ENCODE measurements at places on chromosomes 11 and 22. TPM values are rescaled to one million over a fixed set of nuclear protein-coding genes. Genes with fewer than 3 reads are reported as not detected.
A peak's percentile ranks its signal among the peaks of the same experiment; 100 is the strongest.

GRCh38 chr11:109148669-109149068 is 273.3 kb upstream of the C11orf87 start:
- DNase-seq = no peak

DNA sequence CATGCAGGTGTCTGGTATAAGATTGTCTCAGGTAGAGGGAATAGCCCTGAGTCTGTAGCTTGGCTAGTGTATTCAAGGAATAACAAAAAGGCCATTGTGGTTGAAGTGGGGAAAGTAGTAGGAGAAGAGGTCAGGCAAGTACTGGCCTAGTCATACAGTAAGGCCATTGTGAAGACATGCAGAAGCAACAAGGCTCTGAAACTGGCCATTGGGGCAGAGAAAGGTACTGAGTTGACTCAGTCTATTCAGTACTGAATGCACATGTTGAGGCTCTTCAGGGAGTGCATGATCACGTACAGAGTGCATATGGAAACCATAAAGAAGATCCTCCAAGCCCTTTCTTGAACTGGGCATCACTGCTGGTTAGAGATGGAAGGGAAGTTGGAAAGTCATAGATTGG is 477.6 kb downstream of the SOX6 start:
- DNase-seq = no peak

GRCh38 chr11:104054911-104055529 is 18.6 kb downstream of the DDI1 start:
- no peak for DNase-seq

- no peak for DNase-seq
Measured at GRCh38 chr11:80980227-80980626, 1539.4 kb upstream of the TENM4 start.

DNA sequence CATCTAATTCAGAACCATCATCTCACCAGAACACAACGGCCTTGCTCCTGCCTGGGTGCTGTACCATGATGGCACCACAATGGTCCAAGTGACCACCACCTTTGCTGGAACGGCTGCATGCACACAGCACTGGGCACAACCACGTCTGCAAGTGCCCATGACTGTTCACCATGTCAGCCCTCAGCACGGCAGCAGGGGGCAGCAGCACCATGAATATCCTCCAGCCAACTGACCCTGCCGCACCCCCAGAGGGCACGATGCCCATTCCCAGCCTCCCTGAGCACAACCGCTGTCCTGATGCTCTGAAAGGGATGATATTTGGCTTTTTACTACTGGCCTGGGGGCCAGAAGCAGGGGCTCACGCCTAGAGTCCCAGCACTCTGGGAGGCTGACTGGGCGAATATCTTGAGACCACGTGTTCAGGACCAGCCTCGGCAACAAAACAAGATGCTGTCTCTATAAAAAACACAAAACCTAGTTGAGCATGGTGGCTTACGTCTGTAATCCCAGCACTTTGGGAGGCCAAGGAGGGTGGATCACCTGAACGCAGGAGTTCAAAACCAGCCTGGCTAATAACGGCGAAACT is 25.7 kb downstream of the DRD4 start:
- peak; percentile 28 for DNase-seq

DNA sequence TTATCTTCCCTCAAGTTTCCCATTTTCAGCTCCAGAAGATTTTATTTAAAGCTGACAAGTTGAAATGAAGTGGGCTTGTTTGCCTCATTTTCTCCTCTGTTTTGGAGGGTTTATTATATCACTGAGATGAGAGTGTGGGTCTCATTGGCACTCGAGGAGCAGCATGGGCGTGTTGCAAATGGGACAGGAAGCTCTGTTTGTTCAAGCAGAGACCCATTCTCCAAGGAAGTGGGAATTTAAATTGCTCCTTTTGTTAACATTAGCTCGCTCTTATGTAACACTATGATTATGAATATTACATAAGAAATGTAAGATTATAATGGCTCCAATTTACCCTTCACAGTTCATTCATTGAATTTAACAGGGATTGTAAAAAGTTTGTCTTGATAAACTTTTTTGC is 317.7 kb upstream of the CTSC start:
- no peak for DNase-seq

DNA sequence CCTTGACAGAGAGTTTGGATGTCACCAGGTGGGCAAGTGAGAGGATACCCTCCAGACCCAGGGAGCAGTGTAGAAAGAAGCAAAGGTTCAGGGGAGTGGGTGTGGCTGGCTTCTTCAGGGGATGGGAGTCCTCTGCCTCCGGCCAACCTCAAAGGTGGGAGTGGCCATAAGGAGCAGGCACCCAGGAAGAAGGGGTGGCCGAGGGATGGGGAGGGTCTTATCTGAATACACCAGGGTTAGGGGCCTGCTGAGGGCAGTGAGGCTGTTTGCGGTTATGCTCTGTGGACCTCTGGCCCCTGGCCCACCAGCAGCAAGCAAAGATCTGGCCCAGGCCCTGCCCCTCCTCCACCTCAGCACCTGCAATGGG is 6.2 kb downstream of the NFAM1 start:
- no peak for DNase-seq

GRCh38 chr22:24011735-24012068 is 598 bp downstream of the CABIN1 start:
- DNase-seq = no peak

DNA sequence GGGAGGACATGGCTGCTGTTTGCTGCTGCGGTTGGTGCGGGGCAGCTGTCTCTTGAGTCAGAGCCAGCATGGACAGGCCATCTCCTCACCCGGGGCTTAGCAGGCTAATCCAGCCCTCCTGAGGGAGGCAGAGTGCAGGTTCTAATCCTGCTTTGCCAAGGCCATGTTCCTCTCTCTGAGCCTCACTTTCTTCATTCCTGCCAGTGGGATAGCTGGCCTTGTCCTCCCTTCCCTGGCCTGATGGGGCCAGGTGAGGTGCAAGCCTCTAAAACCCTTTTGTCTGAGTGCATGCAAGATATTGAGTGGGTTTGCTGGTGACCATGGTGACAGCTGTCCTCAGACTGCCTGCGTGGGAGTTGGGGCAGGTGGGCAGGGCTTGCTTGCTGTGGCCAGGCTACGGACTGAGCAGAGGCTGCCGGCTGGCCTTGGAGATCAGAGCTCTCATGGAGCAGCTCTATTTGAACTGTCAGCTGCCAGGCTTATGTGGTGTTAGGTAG is 3.6 kb downstream of the USP35 start:
- no peak for DNase-seq

GRCh38 chr22:31768422-31769059 is 14.7 kb downstream of the DEPDC5 start:
- DNase-seq = no peak

DNA sequence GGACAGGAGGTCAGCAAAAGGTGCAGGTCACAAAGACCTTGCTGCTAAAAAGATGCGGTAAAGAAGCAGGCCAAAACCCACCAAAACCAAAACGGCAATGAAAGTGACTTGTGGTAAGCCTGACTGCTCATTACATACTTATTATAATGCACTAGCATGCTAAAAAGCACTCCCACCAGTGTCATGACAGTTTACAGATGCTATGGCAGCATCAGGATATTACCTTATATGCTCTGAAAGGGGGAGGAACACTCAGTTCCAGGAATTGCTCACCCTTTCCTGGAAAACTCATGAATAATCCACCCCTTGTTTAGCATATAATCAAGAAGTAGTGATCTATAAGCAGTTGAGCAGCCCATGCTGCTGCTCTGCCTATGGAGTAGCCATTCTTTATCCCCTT is 45.2 kb upstream of the SLC5A12 start:
- DNase-seq = no peak

DNA sequence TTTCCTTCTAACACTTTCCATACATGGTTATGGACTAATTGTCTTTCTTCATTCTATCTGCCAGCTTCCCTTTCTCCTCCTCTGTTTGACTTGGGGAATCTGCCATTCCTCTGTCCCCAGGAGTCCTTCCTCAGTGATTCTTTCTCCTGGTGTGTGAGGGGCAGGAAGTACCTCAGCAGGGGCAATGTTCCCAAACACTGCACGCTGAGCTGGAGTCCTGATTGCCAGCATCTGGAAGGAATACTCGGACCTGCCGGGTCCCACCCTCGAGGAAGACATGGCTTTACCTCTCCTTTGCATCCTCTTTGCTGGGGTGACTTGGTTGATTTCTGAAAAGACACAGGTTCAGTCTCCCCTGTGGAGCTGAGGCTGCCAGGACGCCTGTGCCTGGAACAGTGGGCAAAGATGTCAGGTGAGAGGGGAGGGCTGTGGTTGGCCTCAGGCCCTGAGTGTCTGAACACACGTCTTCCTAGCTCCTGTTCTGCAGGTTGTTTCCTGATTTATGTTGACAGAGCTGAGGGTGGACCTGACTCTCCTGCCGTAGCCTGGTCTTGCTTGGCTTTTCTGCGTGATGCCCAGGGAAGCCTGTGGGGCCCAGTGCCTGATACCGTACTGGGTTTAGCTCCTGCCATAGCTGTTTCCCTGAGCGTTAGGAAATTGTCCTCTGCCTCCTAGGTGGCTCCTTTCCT is 4.3 kb downstream of the COX8A start:
- DNase-seq = no peak

- DNase-seq = no peak
Measured at GRCh38 chr22:17258015-17258787, 39.0 kb upstream of the ADA2 start.

DNA sequence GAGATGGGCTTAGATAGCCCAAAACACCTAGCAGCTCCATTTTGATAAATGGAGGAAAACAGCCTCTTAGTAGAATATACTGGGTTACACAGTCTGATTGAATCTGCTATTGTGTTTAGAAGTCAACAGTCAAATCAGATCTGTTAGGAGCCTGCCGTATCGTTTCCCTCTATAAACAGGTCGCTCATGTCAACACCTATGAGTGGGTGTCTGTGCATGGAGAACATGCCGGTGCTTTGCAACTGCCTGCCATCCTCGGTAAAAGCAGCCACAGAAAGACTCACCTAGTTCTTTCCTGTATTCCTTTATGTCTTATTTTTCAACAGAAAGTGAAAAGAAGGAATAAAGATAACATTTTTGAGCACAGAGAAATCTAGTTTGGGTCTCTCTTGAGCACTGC is 99.4 kb downstream of the ETS1 start:
- no peak for DNase-seq

DNA sequence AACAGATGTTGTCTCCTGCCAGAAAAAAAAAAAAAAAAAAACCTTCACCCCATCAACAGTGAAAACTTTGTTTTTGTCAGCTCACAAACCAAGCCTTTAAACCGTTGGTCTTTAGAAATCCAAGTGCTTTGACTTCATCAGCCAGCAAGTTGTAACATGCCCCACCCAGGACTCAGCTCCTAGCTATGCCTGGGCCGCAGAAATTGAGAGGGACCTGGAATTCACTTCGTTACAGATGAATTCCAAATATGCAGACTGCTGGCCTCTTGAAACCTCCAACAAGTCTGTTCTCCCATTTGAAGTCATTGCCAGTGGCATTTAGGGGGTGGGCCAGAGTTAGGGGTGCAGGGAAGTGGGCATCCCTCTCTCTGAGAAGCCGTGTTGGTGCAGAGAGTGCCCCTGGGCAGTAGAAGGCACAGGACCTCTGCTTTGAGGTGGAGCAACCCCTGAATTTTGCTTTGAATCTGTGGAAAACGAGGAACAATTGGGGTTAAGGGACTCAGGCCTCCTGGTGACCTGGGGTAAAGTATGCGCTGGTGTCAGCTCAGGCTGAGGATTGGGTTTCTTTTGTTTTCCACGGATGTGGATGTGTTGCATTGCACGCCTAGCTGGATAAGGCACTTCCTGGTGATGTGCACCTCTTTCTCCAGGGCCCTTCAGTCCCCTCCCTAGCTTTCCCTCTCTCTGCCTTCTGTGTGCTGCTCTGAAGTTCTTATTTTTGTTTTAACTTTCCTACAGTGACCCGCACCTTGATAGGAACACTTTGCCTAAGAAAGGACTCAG is 109.5 kb downstream of the DBX1 start:
- DNase-seq = no peak

DNA sequence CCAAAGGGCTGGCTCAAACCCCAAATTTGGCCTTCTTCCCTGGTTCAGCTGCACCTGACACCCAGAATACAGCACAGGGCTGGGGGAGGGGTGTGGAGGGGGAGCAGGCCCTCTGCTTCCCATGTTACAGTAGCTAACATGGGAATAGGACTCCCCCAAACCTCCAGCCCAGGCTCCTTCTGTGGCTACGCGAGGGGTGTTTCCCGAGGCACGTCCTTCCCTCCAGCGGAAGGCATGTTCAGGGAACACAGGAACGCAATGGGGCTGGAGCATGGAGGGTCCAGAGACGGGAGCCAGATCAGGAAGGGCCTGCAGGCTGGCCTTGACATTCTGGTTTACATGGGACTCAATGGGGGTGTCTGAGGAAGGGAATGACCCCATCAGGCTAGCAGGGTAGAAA is 11.8 kb upstream of the IGLL1 start:
- DNase-seq = no peak

DNA sequence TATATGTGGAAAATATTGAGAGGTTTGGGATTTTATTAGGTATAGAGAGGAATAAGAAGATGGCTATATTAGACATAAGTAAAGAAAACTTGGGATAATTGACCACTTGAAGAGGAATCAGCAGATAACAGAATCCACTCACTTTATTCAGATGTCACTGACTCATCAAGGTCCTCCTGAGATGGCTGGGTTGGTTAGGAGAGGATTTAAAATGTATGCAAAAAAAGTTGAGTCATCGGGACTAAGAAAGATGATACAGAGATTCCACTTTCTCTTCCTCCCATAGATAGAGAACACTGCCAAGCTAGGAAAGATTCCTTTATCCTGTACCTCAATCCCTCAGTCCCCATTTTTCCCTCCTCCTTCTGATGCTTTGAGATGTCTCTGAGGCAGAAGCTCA is at the start of gene OR6A2:
OR6A2 (minus strand) TSS at position 288 of the 400 bp plus-strand sequence. CDS start 3,981 bp downstream, outside the sequence.
- peak; percentile 39 for DNase-seq

- no peak for DNase-seq
Measured at GRCh38 chr22:43228863-43229262, 41.9 kb upstream of the TTLL12 start.

DNA sequence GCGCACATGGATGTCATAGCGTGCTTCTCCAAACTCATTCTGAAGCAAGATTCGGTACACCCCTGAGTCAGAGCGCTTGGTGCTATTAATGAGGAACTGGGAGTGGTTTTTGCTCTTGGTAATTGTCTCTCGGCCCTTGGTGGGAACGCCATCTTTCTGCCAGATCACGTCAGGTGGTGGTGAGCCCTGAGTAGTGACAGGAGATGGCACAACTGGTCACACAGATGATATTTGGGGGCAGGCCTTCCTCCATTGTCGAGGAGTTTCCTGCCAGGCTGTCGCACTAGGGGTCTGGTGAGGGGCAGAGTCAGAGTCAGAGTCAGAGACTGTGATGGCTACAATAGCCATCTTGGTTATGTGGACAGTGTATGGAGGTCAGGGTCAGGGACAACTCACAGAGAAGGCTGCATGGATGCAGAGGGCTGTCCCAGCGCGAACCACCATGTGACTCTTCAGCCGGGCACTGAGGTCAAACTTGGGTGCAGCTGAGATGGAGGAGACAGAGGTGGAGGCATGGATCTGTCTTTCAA is 9.3 kb downstream of the TMEM86A start:
- DNase-seq = no peak

The FGF19 gene
- total RNA-seq = not detected

The C11orf16 gene
- total RNA-seq = not detected

The EIF3M gene
- total RNA-seq = 245 TPM

The GAL gene
- total RNA-seq = 12.5 TPM

The LRRC4C gene
- total RNA-seq = not detected

The SLC37A2 gene
- total RNA-seq = 1.7 TPM

The CAVIN3 gene
- 140 TPM for total RNA-seq

Measured in HFFc6 (cell line).